ENCODE measurements at places on chromosomes 1 and 21.

DNA sequence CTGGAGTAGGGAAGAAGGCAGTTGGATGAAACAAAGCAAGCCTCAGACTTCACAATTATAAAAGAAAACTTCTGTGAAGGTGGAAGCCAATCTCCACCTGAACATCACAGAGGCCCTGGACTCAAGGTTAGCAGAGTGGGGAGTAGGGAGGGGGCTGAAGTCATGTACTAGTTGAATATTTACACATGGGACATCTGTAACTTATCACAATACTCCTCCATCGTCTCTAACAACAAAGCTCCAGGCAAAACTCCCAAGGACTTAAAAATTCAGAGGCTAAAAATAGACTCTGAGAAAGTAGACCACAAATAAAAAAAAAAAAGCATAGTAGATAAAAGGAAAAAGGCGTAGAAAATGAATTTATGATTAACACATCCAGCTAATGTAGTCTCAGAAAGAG lies 326.3 kb upstream of the PKN2 start:
- DNase-seq, result no peak

DNA sequence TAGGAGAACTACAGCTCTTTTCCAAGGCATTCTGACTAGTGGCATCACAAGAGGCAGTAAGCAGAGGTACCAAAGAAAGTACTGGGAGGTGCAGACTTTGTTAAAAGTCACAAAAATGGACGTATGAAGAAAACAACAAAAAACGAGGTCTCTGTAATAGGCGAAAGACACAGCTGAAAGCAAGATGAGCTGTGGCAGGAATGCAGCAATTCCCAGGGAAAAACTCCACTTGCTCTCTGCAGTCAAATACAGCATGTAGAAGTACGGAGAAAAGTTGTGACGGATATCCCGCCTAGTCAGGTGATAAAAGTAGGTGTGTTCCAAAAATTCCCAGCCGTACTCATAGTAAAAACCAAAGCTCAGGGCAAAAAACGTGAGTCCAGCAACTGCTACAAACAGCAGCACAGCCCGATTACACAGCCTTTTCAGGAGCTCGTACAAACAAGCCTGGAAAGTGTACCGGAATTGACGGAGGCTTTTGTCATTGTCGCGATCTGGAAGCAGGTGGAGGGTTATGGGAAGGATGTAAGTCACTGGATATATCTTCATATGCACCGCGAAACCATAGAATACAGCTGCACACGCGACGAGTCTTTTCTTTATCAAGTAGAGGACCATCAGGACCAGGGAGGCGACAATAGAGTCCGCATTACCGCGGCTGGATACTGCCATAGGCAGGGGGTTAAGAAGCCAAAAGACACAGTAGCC lies 979 bp downstream of the PIGM start:
- peak; percentile 9 for DNase-seq

DNA sequence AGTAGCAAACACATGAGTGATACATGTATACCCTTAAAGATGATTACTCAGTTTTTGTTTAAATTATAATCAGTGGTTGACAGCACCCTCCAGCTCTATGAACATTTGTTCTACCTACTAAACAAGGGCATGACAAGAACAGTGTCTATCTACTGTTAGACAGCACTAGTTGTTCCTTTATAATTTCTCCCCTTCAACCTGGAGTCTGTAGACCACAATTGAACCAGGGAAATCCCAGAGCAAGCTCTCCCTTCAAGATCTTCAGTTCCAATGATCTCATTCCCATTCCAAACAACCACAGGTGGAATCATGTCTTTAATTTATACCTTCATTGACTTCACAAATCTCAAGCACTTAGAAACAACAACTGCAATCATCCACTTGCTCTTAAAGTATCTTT lies 216.1 kb downstream of the HHIPL2 start:
- DNase-seq, result no peak

GRCh38 chr1:40421431-40422384 lies 28.6 kb upstream of the ZFP69B start:
- DNase-seq, result no peak

DNA sequence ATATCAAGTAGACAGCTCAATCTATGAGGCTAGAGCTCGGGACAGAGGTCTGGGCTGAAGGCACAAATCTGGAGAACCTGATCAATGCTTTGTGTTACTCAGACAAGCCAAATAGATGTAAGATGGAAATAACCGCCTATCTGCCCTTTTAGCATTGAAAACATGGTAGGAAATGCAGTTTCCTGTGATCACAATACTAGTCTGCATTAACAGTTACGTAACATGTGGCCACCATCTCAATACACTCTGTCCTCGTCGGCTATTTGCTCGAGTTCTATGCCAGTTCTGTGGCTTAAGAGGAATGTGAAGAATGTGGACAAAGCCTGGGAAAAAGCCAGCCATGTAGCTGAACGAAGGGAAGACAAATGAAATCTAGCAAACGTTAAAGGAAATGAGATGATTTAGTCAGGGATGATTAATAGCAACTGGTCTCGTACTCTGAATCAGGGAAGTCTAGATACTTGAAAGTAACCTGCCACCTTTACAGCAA lies 73.3 kb downstream of the HSF2BP start:
- no peak for DNase-seq

- no peak for DNase-seq
Observed at GRCh38 chr21:38323721-38324531, 67.1 kb downstream of the KCNJ15 start.

DNA sequence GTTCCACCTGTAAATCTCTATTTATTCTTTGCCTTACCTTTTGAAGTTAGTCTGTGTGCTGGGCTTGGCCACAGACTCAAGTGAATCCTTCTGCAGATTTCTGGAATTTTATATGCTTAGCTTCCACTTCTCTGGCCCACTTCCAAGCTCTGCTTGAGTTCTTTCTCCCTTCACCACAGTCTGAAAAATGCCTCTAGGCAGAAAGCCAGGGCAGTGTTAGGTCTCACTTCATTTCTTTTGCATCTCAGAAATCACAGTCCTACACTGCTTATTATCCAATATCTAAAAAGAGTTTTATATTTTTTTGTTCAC lies 48.9 kb downstream of the INKA2 start:
- no peak for DNase-seq

DNA sequence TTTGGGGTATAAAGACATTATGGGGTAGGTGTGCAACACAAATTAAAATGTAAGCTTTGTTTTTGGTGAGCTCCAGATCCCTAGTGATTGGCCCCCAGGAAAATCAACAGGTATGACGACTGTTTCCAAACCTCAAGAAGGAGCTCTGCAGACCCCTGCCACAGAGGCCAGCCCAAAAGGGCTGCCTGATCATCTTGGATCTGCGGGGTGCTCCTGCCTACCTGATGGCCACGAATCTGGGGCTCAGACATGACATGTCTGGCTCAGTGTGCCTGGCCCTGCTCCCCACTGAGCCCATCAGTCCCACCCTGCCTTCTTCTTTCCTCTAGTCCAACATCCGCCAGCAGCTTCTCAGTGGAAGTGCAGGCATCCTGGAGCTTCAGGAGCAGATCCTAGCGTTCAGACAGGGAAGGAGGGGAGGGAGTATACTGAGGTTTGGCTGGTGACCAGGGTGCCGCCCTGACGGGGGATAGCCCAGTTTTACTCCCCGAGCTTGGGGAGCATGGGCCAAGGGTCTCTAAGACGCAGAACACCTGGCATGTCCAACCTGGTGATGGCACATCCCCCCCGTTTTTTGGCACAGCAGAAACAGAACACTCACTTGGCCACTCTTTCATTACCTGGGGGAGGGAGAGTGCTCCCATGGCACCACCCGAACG lies 31.8 kb downstream of the ZNF496 start:
- no peak for DNase-seq

DNA sequence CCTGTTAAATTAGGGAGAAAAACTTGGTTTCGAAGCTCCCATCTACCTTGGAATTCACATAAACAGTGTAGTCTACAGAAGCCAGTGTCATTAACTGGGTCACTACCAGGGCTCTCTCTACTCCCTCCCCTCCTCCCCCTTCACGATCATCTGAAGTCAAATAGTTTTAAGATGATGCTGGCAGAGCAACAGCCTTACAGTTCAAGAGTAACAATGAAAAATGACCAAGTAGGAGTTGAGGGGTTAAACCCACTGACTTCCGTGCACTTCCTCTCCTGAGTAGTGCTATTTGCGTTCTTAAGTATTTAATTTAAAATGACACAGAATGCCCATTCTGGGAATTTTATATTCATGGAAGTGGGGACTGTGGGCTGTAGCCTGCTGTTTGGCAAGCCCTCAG lies 236.9 kb downstream of the SIPA1L2 start:
- no peak for DNase-seq

DNA sequence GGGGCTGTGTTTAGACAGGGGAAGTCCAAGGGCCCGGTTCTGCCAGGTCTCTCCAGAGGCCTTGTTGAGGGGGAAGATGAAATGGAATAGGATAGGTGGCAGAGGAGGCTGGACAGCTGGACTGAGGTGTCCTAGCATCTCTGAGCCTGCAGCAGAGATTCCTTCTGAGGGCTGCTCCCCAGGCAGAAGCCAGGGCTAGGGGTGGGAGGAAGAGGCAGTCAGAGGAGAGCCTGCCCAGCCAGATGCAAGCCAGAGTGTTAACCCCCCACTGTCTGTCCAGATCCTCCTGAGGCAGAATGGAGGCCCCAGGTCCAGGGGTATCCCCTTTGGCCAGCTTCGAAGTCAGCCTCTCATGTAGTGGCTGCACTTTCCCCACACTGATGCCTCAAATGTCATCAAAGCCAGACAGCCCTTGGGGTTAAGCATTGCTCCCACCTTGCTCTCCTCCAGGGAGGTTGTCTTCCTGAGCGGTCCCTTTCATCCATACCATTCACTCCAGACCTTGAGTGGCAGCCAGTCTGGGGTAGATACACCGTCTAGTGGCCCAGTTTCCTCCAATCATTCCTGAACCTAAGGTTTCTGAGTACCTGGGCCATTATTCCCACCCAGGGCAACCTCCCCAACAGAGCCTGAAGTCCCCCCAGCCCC lies 1.7 kb downstream of the CSF1 start:
- no peak for DNase-seq

- DNase-seq, result no peak
Observed at GRCh38 chr1:112997781-112998180, 41.8 kb upstream of the SLC16A1 start.

DNA sequence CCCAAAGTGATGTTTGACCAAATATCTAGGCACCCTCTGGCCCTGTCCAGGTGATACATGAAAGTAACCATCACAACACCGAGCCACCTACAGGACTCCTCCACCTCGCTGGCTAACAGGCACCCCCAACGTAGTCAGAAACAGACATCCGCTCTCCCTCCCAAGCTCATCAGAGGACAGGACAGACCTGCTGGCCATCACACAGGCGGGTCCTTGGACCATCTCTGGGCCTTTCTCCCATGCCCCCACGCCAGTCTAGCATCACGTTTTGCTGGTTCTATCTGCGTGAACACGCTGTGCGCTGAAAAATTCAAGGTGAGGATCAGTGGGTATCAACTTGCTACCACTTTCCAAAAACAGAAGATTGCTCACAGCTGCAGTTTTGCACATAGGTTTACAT lies 21.4 kb upstream of the ADARB1 start:
- no peak for DNase-seq

DNA sequence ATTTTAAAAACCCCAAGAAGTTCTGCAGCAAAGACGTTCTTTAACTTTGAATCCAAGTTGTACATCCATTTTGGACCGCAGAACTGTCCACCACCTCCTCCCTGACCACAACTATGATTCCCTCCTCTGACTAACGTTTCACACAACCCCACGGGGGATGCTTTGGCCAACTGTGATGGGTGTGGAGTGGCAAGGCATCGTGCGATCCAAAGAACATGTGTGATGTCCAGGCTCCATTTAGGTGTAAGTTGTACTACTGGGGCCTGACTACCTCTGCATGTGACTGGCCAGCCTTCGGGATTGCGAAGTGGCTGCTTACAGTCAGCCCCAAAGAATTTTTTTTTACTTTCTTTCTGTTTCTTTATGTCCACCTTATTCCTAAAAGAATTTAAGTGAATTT lies 6.7 kb downstream of the KCNJ15 start:
- no peak for DNase-seq

- DNase-seq, result no peak
Observed at GRCh38 chr1:214464445-214465287, 86.7 kb downstream of the PTPN14 start.

- no peak for DNase-seq
Observed at GRCh38 chr1:46003315-46003714, 129.1 kb downstream of the PIK3R3 start.

Data from stimulated activated CD4-positive, alpha-beta T cell treated with anti-CD3 and anti-CD28 coated beads, Interleukin-1b, Interleukin-23, amount 100 ng/mL, for 48 hours (primary cell).